ENCODE measurements at places on chromosomes 2 and 18.

- DNase-seq: peak; percentile 71
Measured at GRCh38 chr2:42513252-42513918, 19.6 kb upstream of the KCNG3 start.

- DNase-seq: no peak
Measured at GRCh38 chr2:209445485-209445884, 21.6 kb downstream of the MAP2 start.

GRCh38 chr18:58067601-58068000 lies 23.6 kb downstream of the NEDD4L start:
- no peak for DNase-seq

DNA sequence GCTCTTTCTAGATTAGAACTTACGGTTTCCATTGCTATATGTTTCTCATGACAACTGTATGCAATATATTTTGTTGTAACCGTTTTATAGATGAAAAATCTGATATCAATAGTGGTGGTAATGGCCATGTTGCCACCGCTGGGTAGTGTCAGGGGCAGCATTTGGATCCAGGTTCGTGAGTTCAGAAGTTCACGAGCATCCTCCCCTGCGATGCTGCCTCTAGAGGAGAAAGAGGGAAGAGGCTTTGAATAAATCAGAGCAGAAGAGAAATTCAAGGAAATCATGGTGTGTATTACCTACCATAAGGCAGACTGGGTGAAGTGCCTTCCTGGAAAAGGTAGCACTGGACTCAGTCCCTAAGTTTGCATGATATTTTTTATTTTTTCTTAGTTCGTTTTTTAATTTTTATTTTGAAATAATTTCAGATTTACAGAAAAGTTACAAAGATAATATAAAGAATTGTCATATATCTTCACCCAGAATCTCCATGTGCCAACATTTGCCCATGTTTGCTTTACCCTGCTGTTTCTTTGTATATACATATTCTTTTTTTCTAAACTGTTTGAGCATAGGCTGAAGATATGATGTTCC lies 3.3 kb upstream of the ZBTB7C start:
- DNase-seq: peak; percentile 31

- no peak for DNase-seq
Measured at GRCh38 chr2:233818639-233819621, 35.4 kb downstream of the HJURP start.

GRCh38 chr2:143905587-143905986 lies 614.3 kb downstream of the ZEB2 start:
- DNase-seq: no peak

GRCh38 chr18:63342206-63342605 lies 22.6 kb upstream of the BCL2 start:
- DNase-seq: peak; percentile 38

DNA sequence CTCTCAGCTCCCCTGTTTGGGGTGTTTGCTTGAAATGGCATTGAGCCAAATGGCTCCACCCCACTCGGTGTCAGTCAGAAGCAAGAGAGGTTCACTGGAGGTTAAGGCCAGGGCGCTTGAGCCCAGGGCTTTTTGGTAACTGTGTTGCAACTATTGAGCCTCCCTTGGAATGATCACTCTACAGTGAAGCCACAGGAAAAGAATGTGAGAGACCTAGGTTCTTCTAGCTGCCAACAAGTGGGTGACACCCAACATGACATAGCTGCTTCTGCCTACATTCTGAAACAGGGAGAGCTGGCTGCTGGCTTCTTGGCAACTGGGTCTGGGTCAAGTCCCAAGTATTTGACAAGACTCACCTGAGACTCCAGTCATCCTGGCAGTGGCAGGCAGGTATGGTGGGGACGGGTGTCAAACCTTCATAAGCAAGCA lies 7.1 kb upstream of the GRHL1 start:
- no peak for DNase-seq
